ENCODE measurements at places on chromosomes 3 and 15.

- DNase-seq: peak; percentile 9
Observed at GRCh38 chr3:134161898-134162615, 88.6 kb downstream of the RYK start.

DNA sequence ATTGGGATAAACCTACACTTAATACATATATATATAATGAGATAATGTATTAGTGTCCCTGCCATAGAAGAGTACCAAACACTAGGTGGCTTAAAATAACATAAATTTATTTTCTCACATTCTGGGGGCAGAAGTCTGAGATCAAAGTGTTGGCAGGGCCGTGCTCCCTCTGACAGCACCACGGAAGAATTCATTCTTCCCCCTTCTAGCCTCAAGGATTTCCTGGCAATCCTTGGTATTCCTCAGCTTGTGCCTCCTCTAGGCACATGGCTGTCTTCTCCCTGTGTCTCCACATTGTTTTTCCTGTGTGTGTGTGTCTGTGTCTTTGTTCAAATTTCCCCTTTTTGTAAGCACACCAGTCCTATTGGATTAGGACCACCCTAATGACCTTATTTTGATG lies 115.2 kb upstream of the AGBL1 start:
- no peak for DNase-seq

DNA sequence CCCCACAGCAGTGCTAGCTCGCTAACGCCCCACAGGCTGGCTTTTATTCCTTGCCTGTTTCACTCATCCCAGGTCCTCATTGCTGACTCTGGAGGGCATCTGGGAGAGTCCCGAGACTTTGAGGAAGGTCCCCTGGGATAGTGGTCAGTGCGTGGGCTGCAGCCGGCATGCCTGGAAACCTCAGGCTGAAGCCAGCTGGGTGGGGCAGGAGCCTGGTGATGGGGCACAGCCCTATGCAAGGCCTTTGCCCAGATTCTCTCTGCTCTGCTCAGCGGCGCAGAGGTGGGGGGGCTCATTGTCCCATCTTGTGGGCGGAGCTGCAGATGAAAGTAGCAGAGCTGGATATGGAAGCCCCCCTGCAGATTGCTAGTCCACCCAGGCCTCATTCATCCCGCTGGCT lies 55.7 kb upstream of the SMAD6 start:
- no peak for DNase-seq

GRCh38 chr15:67719330-67719959 lies 105.9 kb upstream of the SKOR1 start:
- DNase-seq: no peak

DNA sequence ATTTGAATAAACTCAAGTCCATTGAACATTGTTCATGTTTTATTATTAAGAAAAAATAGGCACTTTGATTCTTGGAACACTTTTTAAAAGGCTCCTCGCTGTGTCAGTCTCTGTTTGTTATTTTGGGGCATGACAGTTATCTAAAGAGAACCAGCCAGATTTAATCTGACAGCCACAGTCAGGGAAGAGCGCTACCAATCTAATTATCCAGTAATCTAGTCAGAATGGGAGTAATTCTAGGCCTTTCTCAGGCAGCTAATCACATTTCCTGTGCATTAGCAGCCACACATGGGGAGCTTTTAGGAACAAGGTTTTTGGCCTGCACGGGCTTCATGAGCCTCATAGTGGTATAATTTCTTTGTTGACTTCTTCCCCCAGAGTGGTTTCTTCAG lies 362.2 kb downstream of the RBMS3 start:
- DNase-seq: no peak

- DNase-seq: peak; percentile 28
Observed at GRCh38 chr3:49018707-49019006, 277 bp upstream of the DALRD3 start.

DNA sequence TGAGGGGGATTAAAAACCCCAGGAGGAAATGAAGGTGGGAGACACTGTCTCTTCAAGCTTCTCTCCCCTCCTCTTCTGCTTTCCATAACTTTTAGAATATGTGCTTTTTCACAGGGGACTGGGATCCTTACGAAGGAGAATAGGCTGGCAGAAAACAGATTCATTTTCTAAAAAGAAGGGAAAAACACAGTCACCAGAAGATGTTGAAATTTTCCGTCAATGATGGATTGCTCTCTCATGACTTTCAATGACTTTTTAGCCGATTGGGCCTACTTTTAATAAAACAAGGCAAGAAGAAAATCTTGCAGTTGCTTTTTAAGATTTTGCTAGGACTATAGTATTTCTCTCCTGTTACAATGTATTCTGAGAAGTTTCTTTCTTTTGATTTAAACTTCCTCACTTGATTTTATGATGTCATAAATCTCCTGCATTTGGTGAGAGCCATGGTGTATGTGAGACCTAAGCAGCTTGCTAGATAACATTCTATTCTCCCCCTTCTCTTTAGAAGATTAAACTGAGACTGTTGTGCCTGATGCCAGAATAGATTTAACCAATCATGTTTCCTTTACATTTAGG lies 241.2 kb downstream of the FEZF2 start:
- DNase-seq: no peak

DNA sequence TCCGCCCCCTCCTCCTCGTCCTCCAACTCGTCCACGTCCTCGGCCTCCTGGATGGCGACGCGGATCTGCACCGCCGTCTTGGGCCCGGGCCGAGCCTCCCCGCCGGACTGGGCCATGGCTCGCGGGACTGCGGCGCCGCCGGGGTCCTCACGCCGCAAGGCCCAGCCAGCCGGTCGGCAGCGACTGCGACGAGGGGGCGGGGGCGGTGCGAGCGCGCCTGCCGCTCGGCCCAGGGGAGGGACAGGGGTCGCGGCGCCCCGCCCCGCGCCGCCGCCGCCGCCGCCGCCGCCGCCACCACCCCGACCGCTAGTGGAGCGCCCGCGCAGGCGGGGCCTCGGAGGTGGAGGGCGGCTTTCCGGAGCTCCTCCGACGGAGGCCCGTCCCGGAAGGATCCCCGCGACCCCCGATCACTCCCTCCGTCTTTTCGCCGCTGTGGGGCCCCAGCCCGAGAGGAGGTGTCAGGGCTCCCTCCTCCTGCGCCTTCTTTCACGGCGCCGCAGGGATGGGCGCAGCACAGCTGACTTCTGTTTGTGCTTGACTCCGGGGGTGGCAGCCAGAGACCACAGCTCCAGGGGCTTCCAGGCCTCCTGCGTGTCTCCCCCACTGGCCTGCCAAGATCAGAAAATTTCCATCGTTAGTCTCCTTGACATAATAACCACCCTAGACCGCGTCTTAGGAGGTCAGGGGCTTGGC lies at the start of gene LARP6:
Gene LARP6, minus strand, starts transcription at position 185 of the 693 bp plus-strand sequence. Its CDS starts 69 bp downstream, at position 116.
- peak; percentile 71 for DNase-seq

DNA sequence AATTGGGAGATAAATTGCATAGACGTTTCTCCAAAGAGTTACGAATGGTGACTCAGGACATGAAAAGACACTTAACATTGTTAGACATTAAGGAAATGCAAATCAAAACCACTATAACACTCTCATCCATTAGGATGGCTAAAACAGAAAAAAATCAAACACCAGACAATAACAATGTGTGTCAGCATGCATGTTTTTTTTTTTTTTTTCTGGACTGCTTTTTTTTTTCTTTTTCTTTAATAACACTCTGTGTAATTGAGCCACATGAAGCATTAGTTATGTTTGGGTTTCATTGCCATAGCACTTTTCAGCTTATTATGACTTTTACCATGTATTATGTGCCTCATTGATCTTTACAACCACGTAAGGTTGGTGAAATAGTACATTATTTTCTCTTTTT lies 95.0 kb downstream of the NFKBIZ start:
- peak; percentile 57 for DNase-seq

DNA sequence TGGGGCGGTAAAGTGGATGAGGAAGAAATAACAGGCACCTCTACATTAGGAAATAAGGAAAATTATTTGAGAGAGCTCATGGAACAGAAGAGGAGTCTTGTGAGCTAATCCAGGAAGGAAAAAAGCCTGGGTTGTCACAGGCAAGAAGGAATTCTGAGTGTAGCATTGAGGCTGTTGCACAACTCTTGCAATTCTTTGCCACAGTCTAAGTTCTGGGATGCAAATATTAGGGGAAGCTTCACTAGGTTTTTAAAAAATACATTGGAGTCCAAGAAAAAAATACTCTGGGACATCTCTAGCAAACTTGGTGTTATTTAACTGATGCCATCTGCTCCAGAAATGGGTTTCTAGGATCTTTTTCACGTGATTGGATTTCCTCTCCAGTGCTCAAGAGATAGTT lies 122.3 kb downstream of the SPATA16 start:
- no peak for DNase-seq

DNA sequence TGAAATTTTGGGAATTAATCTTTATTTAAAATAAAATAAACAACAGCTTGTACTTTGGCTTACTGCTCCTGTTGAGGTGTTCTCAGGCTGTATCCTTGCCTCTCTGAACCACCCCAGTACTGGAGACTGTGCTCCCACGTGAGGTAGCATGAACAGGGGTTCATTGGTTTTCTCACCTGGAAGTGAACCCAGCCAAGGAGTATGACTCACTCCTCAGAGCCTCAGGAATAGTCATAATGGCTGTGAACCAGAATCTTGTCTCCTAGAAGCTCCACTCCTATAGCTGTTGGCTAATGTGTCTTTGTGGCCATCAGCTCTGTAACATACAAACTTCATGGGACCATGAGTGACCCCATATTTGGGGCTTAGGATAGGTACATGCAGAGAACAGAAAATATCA lies 122.5 kb upstream of the ST8SIA2 start:
- DNase-seq: no peak

DNA sequence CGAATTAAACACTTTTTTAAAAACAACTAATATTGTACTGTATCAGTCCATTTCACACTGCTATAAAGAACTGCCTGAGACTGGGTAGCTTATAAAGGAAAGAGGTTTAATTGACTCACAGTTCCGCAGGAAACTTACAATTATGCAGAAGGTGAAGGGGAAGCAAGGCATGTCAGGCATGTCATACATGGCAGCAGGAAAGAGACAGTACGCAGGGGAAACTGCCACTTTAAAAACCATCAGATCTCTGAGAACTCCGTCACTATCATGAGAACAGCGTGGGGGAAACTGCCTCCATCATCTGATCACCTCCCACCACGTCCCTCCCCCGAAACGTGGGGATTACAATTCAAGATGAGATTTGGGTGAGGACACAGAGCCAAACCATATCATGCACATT lies 162.8 kb upstream of the TPM1 start:
- DNase-seq: no peak

- DNase-seq: peak; percentile 37
Observed at GRCh38 chr15:58758141-58758540, 8.6 kb upstream of the ADAM10 start.

DNA sequence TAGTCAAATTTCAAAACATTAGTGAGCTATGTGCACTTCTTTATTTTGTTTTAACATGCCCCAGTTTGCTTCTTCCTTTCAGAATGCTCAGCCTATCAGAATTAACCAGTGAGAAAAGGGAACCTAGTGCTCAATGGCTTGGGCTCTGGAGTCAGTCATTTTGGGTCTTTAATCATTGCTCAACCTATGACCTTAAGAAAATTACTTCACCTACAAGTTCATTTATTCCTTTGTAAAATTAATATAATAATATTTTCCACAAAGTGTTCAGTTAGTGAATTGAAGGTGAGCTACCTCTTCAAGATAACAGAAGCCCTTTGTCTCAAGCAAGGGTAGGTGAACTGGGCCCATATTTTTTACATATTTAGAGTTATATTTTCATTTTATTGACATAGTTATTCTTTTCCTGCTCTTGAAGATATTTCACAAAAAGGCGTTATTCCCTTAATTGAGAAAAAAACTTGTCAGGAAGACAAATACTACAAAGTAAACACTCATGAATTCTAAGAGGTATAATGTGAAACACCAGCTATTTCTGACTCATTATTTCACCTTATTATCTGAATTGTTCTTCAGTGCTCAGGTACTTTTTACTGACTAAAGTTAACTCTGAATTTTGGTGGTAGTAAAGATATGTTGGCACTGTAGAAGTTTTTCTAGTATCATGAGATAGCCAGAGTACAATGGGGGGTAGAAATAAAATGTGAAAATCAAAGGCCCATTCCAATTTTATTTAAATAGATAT lies 415.5 kb downstream of the NAALADL2 start:
- DNase-seq: no peak

DNA sequence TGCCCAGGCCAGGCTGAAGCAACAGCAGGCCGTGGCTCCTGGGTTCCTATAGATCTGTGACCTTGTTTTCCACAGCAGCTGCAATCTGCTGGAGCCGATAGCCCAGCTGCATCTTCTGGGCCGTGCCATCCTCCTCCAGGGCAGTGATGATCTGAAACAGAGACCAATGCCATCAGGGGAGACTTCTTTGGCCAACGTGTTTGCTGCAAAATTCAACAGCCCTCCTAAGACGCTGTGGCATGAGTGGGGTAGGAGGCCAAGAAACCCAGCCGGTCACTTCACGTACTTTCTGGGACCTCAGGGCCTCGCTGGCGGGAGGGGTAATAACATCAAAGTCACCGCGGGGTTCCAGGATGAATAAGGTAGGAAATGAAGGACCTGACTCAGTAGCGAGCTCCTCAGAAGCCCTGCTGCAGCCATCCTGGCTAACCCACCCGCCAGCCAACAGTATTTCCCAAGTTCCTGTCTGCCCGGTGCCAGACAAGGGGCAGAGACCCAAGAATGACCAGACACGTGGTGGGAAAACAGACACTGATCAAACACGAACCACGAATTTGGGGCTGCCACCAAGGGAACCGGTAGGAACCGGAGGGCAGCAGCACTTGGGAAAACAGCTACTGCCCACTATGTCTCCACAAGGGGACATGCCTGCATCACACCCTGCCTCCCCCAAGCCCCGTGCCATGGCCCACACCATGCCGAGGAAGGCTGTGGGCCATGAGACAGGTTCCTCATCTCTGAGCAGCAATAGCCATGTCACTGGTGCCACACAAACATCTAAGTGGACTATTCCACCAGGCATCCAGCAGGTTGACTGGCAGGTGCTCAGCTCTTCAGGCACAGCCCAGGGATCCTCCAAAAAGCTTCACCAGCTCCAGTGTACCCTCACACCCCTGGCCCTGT lies 25.2 kb downstream of the PLXNB1 start:
- DNase-seq: no peak

DNA sequence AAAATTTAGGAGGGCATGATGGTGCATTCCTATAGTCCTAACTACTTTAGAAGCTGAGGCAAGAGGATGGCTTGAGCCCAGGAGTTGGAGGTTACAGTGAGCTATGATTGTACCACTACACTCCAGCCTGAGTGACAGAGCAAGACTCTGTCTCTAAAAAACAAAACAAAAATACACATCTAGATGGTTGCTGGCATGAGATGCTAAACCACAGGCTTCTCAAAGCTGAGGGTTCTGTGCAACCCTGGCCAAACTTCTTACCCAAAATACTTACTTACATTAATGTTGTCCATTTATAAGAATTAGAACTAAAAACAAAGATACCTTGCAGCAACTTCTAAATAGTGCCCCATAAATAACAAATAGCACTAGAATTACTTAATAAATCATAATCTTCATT lies 14.3 kb upstream of the ARHGEF3 start:
- DNase-seq: no peak

Data from ELR (cell line).